ENCODE measurements at places on chromosomes 3 and 15.

DNA sequence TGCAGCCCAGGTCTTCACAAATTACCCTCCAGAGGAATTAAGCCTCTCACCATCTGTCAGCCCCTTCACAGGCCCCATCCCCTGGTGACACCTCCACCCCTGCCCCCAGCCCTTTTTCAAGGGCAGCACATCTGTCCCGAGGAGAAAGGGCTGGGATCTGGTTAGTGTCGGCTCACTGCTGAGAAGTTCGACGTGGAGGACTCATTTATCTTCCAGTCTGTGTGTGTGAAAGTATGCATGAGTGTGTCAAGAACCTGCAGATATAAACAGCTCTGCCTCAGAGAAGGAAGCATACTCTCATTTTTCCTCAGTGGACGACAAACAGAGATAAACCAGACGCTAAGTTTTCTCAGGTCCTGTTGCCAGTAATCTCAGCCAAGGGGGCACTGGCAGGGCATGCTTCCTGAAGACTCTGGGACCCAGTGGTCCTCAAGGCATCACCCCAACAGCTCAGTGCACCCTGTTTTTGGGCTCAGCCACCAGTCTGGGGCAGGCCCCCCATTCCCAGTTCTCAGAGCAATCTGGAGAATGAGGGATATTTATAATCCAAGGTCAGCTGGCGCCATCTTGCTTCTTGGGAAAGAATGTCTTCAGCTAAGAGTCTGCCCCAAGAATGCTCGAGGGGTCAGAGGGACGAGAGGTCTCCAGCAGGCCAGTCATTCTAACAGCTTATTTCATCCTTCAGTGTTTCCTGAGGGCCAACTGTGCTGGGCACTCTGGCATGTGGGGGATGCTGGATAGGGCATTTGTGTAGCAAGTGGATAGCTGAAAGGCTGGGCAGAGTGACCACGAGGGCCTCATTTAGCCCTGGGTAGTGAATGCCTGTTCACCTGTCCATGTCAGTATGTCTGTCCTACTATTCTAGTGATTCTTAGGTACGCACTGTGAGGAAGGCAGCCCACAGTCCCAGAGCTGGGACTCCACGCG lies 73.6 kb downstream of the ADCY5 start:
- no peak for DNase-seq

DNA sequence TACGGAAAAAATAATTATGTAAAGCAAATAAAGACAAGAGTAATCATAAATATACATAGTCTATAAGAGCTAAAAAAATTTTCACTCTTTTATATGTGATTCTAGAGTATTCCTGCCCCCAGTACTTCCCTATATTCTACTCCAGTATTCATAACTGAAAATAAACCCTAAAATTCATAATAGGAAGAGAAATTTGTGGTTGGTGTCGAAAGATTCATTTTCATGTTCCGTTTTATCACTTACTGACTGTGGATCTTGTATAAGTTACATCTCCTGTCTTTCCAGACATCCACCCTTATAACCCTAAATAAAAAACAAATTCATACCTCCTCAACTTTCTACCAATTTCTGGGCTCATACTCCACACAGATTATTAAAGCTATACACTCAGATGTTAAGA lies 16.0 kb upstream of the MBNL1 start:
- DNase-seq = no peak

- DNase-seq = no peak
Measured at GRCh38 chr3:190863119-190863465, 598 bp upstream of the GMNC start.

- DNase-seq = no peak
Measured at GRCh38 chr3:41521010-41521655, 321.8 kb downstream of the CTNNB1 start.

- no peak for DNase-seq
Measured at GRCh38 chr3:151890721-151891141, 17.3 kb downstream of the SUCNR1 start.

DNA sequence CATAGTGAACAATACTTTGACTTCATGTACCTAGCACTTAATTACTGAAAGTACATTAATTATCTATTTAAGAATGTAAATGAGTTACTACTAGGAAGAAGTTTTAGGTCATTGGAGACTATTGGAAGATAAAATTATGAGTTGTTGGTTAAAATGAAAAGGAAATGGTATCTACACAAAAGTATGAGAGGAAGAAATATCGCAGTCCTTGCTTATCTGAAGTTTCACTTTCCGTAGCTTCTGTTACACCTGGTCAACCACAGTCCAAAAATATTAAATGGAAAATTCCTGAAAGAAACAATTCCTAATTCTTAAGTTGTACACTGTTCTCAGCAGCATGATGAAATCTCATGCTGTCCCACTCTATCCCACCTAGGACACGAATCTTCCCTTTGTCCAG lies 57.8 kb downstream of the HACD2 start:
- no peak for DNase-seq

GRCh38 chr3:127063916-127064315 lies 81.0 kb downstream of the PLXNA1 start:
- DNase-seq = no peak

GRCh38 chr3:52041118-52041731 lies 15.1 kb downstream of the DUSP7 start:
- DNase-seq = no peak

DNA sequence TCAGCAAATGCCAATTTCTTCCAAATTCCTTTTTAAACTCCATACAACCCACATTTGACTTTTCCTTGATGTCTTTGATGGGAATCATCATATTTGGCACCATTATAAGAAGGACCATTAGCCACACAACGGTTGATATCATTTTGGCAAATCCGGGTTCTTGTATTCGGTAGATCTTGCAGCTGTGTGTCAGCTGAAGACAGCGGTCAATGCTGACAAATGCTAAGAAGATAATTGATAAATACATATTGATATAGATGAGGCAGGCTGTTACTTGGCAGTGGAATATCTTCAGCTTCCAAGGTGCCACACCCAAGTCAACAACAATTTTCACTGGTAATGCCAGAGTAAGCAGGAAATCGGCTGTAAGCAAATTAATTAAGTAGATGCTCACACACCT lies 4.2 kb downstream of the GPR171 start:
- DNase-seq = no peak
